ENCODE measurements at places on chromosomes 6 and 20.

DNA sequence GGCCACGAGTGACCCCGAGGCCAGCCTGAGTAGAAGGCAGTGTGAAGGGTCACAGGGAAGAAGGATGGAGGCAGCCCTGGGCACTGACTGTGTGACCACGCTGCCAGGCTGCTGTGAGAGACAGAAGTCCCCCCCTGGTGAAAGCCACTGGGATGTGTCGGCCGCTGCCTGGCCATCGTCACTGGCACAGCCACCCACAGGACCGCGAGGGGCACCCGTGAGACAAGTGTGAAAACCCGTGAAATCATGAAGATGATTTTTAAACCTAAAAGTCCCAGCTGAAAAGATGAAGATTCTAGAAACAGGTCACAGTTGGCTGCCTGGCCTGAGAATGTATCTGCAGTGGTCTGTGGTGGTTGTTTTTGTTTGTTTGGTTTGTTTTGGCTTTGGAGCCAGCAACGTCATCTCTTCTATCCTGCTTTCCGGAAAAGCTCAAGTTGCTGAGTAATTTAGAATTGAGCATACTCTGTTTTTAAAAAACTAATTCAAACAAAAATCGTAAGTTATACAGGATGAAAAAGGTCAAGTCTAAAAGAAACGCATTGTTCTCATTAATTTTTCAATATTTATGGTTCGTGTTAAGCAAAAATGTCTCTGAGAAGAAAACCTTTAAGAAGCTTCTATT, 94.7 kb downstream of the HUS1B start:
- no peak overlapping the region for H3K4me3 ChIP-seq
- no peak overlapping the region for H3K27ac ChIP-seq
- H3K36me3 ChIP-seq = peaks cover 5% of the 10 kb centered on the region
- H3K27me3 ChIP-seq = no peaks in the 10 kb centered on the region

DNA sequence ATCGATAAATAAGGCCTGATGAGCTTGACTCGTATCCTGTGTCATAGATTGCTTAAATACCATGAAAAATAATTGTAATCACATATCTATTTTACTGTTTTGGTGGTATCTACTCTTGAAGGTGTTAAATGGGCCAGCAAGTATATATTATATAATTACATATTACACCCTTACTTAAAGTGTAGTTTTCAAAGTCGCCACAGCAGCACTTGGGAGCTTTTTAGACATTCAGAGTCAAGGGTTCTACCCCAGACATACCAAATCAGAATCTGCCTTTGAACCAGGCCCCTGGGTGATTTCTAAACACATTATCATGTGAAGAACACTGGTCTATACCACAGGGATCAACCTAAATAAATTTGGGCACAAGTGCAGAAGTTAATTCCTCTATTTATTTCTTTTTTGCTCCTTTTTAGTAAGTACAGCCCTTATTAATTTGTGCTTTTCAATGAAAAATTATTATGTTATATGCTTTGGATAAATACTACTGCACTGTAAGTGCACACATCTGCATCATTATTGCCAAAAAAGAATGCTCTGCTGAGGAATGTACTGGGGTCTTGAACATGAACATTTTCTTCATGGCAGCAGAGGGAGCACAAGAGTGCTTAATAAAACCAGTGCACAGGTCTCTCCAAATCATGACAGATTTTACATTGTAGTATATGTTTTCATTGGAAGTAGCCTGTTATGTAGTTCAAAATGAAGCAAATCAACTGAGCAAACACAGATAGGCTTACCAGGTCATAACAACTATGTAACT, 3.1 kb upstream of the ATXN1 start:
- no peak overlapping the region for H3K27ac ChIP-seq
- no peak overlapping the region for H3K4me3 ChIP-seq
- no peaks in the 10 kb centered on the region for H3K4me1 ChIP-seq

DNA sequence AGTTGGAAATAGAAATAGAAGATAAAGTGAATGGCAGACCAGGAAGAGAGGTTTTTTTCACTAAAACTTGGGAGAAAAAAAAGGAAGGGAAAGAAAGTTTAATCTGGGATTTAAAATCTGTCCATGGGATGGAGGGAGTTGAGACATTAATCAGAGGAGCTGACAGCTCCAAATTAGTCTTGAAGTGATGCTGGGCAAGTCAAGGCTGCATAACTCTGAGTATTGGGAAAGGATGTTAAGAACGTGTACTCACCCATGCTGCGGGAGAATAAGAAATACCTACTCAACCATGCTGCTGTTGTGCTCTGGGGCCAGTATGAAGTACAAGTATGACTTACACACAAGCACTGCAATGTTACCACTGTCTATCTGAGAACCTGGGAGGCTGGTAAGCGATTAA, 47.5 kb downstream of the SNRNP48 start:
- H3K4me1 ChIP-seq = no peaks in the 10 kb centered on the region
- no peak for DNase-seq
- H3K4me3 ChIP-seq = no peak overlapping the region
- no peaks in the 10 kb centered on the region for H3K27me3 ChIP-seq
- H3K27ac ChIP-seq = no peak overlapping the region

DNA sequence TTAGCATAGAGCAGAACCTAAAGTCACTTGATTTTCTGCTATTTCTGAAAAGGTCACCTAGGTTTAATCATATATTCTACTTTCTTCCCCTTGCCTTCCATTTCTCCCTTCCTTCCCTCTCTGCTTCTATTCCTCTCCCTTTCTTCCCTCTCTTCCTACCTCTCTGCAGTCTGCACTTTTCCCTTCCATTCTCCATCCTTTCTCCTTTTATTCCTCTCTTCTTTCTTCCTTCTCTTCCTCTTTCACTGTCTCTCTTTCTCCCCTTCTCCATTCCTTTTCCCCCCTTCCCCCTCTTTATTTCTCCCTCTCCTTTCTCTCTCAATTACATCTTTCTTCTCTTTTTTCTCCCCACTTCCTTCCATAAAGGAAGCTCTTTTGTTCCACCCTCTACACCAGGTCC, 1049.8 kb upstream of the FLRT3 start:
- DNase-seq = no peak
- no peak overlapping the region for H3K4me3 ChIP-seq
- H3K4me1 ChIP-seq = no peaks in the 10 kb centered on the region
- H3K36me3 ChIP-seq = no peaks in the 10 kb centered on the region

GRCh38 chr6:2204272-2204671, 41.1 kb downstream of the GMDS start:
- no peak overlapping the region for H3K4me3 ChIP-seq
- no peaks in the 10 kb centered on the region for H3K27me3 ChIP-seq
- DNase-seq = no peak
- no peaks in the 10 kb centered on the region for H3K4me1 ChIP-seq
- H3K36me3 ChIP-seq = no peaks in the 10 kb centered on the region

GRCh38 chr20:24406750-24407149, 62.7 kb upstream of the SYNDIG1 start:
- no peak overlapping the region for H3K4me3 ChIP-seq
- no peak overlapping the region for H3K27ac ChIP-seq
- DNase-seq = no peak
- H3K4me1 ChIP-seq = peaks cover 5% of the 10 kb centered on the region

DNA sequence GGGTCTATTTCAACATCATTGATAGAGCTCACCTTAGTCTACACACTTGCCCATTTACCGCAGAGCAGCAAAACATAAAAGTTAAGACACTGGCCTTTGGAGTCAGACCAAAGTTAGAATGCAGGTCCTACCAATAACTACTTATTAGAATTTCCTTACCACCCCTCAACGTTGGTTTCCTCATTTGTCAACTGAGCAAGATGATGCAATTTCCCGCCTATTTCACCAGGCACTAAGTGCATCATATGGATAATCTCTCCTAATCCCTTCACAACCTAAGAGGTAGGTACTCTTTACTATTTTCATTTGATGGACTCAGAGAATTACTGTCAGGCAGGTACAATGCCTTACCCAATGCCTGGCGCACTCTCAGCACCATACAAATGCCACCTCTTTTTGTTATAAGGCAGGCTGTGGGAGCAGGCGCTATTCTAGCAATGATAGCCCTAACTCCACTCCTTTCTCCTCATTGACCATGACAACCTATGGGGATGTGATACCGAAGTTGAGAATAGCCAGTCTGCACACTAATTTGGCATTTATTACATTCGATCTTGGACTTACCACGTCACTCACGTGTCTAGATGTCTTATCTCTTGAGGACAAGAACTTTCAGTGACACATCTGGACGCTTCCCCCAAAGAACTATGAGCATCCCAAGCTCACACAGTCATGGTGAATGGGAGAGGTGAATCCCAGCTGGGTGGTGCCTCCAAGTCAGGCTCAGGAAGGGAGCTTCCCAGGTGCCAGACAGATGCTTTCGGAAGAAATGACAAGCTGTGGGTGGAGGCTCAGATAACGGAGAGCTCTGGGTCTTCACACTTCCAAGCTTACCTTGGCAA, 128.1 kb upstream of the STMND1 start:
- DNase-seq = no peak
- no peaks in the 10 kb centered on the region for H3K4me1 ChIP-seq
- no peaks in the 10 kb centered on the region for H3K27me3 ChIP-seq
- H3K27ac ChIP-seq = no peak overlapping the region
- H3K4me3 ChIP-seq = no peak overlapping the region

DNA sequence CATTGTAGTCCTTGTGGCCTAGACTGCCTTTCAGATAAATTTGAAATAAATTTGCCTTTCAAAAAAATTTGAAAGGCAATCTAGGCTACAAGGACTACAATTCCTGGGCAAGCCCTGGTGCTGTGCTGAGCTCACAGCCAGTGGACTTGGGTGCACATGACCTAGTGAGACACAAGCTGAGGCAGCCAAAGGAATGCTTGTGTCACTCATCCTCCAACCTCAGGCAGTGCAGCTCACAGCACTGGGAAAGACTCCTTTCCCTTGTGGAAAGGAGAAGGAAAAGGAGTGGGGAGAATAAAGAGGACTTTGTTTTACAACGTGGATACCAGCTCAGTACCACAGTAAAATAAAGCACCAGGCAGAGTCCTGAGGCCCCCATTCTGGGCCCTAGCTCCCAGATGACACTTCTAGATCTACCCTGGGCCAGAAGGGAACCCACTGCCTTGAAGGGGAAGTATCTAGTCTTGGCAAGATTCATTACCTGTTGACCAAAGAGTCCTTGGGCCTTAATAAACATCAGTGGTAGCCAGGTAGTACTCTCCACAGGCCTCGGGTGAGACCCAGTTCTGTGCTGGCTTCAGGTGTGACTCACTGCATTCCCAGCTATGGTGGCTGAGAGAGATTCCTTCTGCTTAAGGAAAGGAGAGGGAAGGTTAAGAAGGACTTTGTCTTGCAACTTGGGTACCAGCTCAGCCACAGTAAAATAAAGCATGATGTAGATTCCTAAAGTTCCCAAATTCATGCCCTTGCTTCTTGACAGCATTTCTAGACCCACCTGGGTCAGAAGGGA, 659.7 kb upstream of the FLRT3 start:
- H3K27ac ChIP-seq = no peak overlapping the region
- no peaks in the 10 kb centered on the region for H3K36me3 ChIP-seq
- no peaks in the 10 kb centered on the region for H3K27me3 ChIP-seq
- DNase-seq = no peak
- H3K4me3 ChIP-seq = no peak overlapping the region

DNA sequence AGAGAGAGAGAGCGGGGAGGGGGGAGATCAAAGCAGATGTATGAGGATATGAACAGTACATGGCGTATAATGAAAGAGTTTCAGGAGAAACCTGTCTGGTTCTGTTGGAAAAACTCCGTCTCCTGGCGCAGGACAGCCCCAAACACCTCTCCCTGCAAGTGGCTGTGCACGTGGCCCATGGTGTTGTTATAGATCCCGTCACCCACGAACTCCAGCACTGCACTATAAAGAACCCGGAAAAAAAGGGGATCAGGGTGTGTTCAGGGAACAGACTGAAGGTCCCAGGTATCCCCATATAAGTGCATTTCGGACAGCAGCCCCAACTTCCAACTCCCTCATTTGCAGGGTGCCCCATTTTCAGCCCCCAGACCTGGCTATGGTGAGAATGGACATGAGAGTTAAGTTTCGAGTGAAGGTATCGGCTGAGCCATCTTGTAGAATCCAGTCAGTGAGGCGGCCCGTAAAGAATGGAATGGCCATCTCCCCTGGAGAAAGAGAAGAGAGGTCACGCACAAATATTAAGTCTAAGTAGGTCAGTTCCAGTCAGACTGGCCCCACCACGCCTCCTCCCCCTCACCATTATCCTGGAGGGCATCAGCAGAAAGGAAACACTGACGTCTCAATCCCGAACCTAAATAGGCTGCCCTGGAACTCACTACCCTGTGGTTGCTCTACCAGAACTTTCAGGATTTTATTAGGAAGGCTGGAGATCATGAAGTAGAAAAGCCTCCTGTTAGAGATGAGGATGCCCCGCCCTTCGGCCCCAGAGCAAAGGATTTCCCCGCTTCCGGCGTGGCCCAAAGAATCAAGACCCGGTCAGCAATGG, 1.3 kb downstream of the TAP1 start:
- H3K36me3 ChIP-seq = no peaks in the 10 kb centered on the region
- peaks cover 7% of the 10 kb centered on the region for H3K27me3 ChIP-seq
- H3K4me1 ChIP-seq = no peaks in the 10 kb centered on the region
- DNase-seq = peak; percentile 84

- no peaks in the 10 kb centered on the region for H3K4me1 ChIP-seq
- no peak overlapping the region for H3K27ac ChIP-seq
- H3K4me3 ChIP-seq = no peak overlapping the region
- H3K27me3 ChIP-seq = no peaks in the 10 kb centered on the region
Observed at GRCh38 chr6:152098683-152099082, 291.2 kb downstream of the ESR1 start.

GRCh38 chr6:167078745-167079144, 44.2 kb upstream of the CCR6 start:
- no peaks in the 10 kb centered on the region for H3K27me3 ChIP-seq
- DNase-seq = no peak
- H3K4me1 ChIP-seq = no peaks in the 10 kb centered on the region
- no peak overlapping the region for H3K4me3 ChIP-seq

- peak overlapping the region; percentile 61 for H3K27ac ChIP-seq
- H3K4me1 ChIP-seq = peaks cover 58% of the 10 kb centered on the region
- no peak overlapping the region for H3K4me3 ChIP-seq
- H3K27me3 ChIP-seq = no peaks in the 10 kb centered on the region
Observed at GRCh38 chr20:41141153-41141815, 3.9 kb downstream of the PLCG1 start.

DNA sequence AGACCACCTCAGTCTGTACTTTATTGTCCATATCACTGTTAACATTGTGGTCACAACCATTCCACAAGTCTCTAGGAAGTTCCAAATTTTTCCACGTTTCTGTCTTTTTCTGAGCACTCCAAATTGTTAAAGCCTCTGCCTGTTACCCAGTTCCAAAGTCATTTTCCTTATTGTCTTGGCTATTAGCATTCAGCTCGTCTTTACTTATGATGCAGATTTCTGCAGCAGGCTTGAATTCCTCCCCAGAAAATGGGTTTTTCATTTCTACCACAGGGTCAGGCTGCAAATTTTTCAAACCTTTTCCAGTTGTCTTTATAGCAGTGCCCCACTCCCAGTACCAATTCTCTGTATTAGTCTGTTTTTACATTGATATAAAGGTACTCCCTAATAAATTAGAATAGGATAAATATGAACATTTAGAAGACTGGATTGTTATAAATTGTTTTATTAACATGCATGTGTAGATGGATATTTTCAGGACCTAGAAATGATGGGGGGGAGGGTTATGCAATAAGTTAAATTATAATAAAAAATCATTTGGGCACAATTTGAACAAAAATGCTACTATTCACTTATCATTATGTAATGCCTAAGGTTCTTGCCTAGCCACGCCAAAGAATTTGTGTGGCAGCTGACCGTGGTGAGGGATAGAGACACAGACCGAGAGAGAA, 595.3 kb upstream of the ADGRB3 start:
- no peak overlapping the region for H3K27ac ChIP-seq
- H3K36me3 ChIP-seq = no peaks in the 10 kb centered on the region
